Stimulated activated naive B cell treated with anti-CD40 and anti-IgM and Interleukin-4, amounts not matched to agents 10 μg/mL and 1 μg/mL and 100 μg/mL, for 72 hours (primary cell): ENCODE measurements at places on chromosomes 3 and 15.

GRCh38 chr3:42683875-42684598 lies 1.3 kb upstream of the KLHL40 start:
- no peak for DNase-seq

DNA sequence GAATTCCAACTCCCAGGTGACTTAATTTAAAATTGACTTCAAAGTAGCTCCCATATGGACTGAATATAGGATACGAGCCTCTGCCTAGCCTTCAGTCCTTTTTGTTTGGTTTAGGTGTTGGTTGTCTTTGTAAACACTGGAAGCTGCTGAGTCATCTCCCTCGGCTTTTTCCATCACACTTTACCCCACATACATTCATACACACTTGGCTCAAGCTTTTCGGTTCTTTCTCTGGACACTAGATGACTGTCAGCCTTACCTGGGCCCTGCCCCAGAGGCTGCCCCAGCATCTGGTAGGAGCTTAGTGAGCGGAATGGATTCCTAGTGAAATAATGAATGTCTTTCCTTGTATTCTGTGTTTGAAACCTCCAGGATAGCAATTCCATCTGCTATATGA lies 201.5 kb upstream of the IL12A start:
- no peak for DNase-seq

DNA sequence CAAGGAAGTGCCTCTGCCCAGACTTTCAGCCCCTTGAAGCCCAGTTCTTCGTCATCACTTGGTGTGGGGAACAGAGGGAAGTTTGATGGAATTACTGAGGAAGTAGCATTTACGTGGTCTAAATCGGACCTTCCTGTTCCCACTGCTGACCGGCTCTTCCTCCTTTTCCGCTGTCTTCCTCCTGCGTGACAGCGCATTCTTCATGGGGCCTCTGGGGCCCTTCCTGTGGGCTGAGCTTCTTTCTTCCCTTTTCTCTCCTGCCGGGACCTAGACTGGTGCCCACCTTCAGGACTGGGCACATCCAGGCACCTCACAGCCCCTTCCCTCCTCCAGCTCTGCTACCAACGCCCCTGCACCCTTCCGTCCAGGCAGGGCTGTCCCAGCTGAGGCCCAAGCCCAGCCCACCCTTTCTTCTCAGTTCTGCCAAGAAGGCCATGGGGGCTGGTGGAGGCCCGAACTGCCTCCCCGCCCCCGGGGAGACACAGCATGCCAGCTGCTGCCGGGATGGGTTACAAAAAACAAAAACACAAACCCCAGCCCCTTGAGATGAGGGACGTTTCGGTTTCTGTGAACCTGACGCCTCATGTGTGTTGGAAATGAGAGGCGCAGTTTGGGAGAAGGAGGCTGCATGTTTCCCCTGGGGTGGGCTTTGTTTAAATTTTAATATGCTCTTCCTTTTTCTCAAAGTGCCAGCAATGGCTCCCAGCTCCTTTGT lies 19.1 kb downstream of the ZNF710 start:
- no peak for DNase-seq

- DNase-seq, result no peak
Measured at GRCh38 chr15:101613130-101614000, 38.8 kb downstream of the TM2D3 start.

GRCh38 chr3:172282850-172283249 lies 165.4 kb downstream of the GHSR start:
- no peak for DNase-seq

DNA sequence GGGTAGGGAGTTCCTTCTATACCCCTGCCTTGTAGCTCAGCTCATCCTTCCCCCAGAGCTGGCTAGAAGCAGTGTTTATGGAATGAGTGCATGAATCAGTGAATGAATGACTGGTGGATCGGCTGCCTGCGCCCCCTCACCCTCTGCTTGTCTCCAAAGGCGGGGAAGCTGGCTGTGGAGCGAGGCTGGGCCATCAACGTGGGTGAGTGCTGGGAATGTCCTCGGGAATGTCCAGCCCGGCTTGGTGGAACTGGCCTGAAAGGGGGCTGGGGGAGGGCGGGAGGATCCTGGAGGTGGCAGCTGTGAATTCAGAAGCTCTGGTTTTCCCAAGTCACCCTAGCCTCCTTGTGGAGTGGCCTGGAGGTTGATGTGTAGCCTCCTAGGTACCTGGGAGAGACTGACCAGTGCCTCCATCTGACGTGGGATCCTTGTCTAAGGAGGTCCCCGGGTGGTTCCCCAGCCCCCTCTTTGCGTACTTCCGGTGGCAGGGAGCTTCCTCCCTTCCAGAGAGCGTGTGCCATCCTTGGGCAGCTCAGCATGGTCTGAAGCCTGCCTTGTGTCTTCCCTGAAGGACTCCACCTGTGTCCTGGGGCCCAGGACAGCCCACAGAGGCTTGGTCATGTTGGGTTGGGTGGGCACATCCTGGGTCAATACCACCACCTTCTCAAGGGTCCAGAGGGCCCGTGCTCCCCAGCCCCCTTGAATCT lies 18.4 kb downstream of the HDAC11 start:
- DNase-seq, result no peak

GRCh38 chr3:127787071-127787490 lies 35.2 kb downstream of the MGLL start:
- DNase-seq, result no peak

- no peak for DNase-seq
Measured at GRCh38 chr3:25053360-25053759, 374.7 kb upstream of the RARB start.

GRCh38 chr3:44248152-44248551 lies 6.5 kb downstream of the TOPAZ1 start:
- no peak for DNase-seq

DNA sequence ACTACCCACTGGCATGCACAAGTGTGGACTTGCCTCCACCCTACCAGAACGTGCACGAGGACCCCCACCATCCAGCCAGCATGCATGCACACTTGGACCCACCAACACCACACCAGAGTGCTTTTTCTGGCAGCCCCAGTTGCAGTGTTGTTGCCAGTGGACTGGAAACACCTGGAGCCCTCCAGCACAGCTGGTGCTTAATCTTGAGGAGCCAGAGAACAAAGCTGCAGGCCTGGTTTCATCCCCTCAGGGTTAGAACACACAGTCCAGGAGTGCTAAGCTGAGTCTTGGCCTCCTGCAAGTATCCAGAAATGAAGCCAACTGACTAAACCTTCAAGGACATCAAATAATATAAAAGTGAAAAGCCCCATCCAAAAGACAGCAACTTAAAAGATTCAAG lies 888.0 kb downstream of the NTRK3 start:
- DNase-seq, result no peak

DNA sequence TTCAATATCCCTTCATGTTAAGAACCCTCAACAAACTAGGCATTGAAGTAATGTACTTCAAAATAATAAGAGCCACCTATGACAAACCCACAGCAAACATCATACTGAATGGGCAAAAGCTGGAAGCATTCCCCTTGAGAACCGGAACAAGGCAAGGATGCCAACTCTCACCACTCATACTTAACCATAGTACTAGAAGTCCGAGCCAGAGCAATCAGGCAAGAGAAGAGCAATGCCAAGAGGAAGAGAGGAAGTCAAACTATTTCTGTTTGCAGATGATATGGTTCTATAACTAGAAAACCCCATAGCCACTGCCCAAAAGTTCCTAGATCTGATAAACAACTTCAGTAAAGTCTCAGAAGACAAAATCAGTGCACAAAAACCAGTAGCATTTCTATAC lies 161.9 kb downstream of the UBE2E2 start:
- DNase-seq, result no peak

DNA sequence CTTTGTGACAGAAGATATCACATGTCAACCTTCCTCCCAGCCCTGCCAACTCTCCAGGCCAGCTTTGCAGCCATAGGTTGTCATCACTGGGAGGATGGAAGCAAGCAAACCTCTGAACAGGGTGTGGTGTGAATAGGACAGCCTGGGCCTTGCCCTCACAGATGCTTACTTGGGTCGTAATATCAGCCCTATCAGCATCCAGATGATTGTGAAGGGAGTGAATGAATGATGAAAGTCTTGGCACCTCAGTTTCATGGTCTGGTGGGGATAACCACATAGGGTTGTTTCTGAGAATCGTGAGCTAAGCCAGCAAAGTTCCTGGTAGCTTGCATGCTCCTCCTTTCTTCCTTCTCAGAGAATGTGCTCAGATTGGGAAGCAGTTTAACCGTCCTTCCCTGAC lies 55.1 kb upstream of the POLR2M start:
- DNase-seq, result no peak

DNA sequence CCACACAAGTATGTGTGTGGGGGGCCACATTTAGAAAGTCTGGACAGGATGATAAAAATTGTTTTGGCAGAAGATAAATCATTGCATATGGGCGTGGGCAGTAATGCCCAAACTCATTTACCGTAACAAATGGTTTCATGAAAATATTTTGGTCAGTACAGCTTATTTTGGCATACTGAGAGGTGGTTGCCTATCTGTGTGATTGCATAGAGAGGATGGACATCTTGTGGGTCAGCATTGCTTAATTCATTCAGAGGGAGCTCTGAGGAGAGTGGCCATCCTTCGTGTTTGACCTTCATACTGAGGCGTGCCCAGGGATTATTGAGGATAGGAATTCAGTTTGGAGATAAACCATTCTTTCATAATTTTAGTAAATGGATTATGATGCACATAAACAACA lies 162.5 kb downstream of the GAP43 start:
- DNase-seq, result no peak

- no peak for DNase-seq
Measured at GRCh38 chr3:46999516-47000197, 20.2 kb downstream of the NBEAL2 start.

DNA sequence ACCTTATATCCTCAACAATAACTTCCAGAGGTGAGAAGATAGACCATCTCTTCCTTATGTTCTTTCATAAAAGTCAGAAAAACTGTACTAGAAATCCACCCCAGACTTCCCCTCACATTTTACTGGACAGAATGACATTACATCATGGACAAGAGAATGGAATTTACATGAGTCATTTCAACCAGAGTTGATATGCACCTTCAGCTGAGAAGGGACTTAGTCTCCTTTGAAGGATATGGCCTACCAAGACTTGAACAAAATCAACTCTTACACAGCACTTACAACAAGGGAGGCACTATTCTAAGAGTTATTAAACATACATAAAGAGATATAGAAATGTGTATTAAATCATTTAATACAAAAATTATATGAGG lies 380.0 kb upstream of the DPH6 start:
- DNase-seq, result no peak

GRCh38 chr15:95511671-95512070 lies 818.8 kb upstream of the NR2F2 start:
- DNase-seq, result no peak

GRCh38 chr15:32701863-32702262 lies 15.9 kb upstream of the GREM1 start:
- DNase-seq, result no peak

DNA sequence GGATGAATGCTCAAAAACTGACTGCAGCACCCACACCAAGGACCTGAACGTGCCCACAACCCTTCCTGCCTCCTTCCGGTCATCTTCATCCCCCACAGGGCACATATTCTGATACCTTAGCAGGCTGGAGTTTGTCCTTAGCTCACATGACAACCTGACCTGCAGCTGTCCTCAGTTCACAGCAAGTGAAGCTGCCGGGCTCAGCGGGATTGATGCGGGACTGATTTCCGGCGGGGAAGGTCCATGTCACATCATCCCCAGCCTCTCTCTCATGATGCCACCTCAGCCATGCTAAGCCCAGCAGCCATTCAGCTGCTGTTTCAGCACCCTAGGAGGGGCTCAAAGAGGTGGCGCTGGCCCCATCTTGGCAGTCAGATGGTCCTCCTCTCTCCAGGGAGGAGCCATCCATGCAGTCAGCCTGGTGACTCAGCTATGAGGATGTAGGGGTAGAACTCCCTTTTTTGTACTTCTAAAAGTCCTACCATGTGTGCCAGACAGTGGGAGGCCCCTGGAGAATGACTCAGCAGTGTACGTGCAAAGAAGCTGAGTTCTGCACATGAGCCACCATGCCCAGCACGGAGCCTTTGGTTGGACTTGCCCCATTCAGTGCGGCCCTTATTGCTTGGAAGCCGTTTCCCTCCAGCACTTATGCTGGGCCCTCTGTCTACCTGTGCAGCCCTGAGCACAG lies 9.5 kb downstream of the CA12 start:
- DNase-seq, result no peak

GRCh38 chr15:88741046-88741445 lies 62.2 kb upstream of the ACAN start:
- no peak for DNase-seq

DNA sequence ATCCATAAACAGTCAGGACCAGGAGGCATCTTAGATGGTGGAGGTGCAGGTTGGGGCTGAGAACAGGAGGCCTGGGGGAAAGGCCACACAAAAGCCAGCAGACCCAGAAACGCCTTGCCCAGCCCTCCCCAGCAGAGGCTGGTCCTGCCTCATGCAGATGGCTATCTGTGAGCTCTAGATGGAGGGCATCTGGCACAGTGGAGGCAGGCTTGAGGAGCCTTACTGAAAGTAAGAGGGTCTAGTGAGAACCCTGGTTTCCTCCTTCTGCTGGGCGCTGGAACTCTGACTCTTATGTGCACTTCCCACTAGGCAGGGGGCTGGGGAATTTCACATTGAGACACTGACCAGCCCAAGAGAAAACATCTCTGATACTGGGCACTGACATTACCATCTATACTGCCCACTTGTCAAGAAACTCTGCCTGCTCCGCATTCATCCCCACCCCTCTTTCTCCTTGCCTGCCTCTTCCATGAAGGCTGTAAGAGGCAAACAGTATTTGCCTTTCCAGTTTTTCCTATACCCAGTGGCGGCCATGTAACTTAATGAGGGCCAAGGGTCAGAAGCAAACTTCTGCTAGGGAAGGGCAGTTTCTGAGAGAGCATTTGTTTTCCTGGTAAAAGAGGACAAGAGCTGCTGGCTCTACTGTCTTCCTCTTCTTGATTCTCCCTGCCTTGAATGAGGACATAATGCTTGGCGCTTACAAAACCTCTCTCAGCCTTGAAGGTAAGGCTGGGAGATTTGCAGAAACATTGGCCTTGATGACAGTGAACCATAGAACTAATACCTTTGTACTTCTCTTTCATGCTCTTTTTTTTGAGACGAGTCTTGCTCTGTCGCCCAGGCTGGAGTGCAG lies 4.4 kb upstream of the SCN5A start:
- DNase-seq, result no peak

DNA sequence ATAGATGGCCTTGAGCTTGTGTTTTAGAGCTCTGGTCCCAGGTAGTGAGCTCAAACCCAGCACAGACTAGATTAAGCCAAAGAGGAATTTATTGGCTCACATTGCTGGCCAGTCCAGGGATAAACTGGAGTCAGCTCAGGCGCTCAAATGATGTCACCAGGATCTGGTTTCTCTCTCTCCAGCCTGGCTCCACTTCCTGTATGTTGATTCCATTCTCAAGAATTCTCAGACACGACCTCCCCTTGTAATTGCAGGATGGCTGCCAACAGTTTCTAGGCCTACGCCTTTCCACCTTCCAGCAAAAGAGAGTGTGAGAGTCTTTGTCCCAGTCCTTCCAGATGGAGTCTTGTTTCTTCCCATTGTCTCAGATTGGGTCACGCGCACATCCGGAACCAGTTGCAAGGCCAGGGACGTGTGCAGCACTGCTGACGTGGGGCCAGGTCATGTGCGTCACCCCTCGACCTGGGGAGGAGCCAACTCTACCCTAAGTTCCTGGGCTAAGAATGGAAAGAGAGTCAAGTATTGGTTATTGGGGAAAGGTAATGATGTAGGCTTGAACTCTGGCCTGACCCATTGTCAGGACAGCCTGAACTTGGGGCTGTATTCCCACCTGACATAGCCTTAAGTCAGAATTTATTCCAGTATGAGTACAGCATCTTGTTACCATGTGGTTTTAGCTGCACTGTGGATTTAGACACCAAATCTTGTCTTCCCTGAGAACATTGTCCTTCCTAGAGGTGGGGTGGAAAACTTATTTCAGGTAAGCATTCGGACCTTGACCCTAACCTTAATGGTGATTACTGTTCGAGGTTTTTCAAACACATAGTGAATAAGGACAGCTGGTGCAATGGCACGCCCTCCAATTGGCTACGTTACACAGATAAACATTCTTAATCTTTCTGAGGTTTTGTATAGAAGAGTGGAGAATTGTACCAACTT lies 31.6 kb downstream of the CACNA1D start:
- no peak for DNase-seq
